ENCODE measurements at places on chromosomes 6 and 20.
A peak's percentile ranks its signal among the peaks of the same experiment; 100 is the strongest.

DNA sequence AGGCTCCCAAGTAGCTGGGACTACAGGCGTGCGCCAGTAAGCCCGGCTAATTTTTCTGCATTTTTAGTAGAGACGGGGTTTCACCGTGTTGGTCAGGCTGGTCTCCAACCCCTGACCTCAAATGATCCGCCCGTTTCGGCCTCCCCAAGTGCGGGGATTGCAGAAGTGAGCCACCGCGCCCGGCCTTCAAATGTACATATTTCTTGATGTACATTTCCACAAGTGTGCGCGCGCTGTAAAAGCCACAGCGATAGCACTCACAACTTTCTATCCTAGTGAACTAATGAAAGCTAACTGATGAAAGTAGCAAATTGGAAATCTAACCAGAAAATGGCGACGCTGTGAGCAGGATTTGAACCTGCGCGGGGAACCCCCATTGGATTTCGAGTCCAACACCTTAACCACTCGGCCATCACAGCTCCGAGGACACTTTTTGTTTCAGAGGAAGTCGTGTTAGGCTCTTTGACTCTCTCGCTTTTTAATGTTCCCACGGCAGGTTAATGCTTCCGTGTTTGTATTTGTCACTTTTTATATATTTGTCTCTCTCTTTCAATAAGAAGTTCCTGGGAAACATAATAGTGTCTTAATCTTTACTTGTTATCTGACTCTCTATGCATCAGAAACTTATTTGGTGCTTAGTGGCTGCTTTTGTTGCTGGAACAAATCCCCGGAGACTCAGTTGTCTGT is 199.4 kb upstream of the ZNF184 start:
- no peak for DNase-seq

DNA sequence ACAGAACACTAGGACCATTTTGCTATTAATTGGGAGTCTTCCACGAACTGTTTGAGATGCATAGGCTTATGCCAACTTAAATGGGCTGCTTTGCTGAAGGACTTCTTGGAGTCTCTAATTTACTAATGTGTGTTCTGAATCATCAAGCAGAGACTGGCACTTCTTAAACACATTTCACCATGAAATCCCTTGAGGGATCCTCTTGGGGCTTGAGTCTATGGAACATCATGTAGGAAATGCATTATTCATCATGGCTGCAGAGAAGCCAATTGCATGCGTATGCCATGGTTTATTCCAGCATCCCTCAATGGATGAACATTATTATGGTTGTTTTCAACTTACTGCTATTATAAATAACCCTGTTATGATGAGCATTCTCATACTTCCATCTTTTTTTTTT is 73.4 kb downstream of the FGD2 start:
- no peak for DNase-seq

DNA sequence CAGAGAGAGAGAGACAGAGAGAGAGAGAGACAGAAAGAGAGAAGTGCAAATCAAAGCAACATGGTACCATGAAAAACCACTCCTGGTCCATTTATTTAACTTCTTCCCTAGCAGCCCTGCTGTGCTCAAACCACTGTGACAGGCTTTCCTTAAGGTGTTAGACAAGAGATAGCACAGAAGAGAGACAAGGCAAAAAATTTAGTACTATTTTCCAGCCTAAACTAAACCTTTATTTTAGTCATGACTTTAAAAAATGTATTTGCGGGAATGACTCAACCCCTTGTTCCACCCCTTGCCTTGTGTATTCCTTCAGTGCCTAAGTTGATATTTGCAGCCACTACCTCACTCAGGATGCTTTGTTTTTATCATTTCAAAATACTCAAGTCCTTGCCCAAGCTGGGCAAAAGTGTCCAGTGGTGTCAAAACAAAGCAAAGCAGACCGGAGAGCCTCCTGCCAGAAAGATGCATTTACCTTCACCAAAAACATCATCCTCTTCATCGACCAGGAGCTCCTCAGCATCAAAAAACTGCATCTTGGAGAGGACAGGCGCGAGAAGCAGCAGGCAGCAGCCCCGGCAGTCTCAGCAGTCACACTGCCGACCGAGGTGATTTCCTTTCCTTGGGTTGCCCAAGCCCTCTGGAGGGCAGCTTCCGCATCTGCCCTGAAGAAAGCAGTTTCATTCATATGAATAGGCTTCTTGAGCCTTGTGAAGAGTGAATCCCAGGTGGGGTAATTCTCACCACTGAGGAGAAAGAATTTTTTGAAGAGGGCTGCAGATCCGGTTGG is at the start of gene RIPOR2:
TSS of gene RIPOR2 (minus strand) at position 595 of the 787 bp plus-strand sequence. CDS start at position 533, 62 bp downstream.
- peak; percentile 39 for DNase-seq

GRCh38 chr6:125811259-125811658 is 20.5 kb downstream of the NCOA7 start:
- DNase-seq, result no peak

GRCh38 chr6:34018026-34018425 is 127.9 kb downstream of the GRM4 start:
- DNase-seq, result no peak

DNA sequence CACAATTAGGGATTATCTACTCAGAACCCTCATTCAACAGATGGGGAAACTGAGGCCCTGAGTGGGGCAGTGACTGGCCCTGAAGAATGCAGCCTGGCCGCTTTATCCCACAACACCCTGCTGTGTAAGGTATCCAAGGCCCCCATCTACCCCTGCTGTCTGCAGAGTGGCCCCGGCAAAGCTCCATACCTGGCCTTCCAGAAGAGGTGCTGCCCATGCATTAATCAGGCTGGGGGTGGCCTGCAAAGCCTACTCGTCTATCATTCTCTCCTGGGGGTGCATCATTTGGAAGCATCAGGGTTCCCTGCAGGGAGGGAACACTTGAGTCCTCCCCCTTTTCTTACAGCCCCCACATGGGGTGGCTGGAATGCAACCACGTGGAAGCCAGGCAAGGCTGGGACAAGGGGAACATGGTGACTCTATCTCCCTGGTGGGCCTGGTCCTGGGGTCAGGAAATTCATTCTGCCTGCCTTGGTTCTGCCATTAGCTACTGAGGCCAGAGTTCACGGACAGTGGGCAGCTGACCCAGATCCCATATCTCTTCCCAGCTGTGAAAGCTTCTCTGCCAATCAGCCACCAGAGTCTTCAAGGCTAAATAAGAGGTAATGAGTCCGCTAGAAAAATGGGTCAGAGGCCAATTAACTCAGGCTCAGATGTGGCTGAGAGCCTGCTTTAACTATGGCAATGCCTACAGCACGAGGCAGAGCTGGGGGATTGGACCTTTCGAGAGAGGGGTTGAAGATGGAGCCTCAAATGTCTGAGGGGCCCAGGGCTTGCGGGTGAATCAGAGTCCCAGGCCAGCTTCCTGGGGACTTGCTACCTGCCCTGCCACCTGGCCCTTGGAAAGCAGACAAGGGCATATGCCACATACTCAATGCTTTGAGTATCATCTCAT is 72.3 kb upstream of the TOX2 start:
- DNase-seq, result no peak

DNA sequence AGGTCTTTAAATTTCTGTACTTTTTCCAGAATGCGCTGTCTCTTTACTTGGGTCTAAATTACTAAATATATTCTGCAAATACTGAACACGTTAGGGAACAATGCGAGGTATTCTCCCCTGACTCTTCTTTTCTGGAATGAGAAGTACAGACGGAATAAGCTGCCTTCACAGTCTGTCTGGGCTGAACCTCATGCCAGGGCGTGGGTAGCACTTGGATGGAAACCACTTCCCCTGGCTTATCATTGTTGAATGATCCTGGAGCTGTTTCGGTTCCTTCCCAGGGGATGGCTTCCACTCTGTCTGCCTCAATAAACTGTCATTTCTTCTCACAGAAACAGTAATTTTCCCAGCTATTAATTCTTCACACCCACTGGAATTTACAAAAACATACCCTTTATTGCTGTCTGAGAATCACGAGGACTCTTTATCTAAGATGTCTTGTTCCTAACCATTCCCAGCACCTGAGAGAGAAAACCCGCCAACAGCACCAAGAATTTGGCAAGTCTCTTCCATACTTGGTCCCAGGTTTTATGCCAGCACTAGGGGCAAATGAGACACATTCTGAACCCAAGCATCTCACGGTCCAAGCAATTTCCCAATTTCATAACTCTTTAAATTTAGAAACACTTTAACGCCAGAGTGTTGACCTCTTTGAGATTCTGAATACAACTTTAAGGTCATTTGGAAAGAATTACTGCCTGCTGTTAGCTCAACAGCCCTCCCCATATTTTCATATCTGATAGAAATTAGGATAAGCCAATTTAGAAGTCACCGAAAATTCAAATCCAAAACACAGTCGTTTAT is 43.2 kb upstream of the ADGRF5 start:
- no peak for DNase-seq

DNA sequence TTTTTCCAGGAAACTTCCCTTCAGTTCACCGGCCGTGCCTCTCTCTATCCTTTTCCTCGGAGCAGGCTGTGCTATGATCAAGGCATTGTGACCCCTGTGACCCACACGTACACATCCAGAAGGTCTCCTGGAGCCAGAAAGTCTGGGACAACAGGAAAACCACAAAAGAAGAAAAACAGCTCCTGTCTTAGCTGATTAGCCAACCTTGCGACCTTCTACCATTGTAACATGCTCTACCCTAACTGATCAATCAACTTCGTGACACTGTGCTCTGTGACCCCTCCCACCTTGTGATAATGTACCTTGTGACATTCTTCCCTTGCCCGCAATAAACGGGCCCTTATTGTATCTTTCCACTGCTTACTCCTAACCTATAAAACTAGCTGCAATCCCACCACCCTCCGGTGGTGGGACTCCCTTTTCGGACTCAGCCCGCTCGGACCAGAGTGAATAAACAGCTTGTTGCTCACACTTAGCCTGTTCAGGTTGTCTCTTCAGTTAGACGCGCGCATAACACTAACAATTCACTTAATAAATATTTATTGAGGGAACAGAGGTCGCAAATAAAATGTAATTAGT is 24.2 kb downstream of the ZNF311 start:
- no peak for DNase-seq

- no peak for DNase-seq
Observed at GRCh38 chr6:159713984-159714383, 13.3 kb upstream of the WTAP start.

- DNase-seq, result no peak
Observed at GRCh38 chr6:15305496-15305895, 59.6 kb downstream of the JARID2 start.

- DNase-seq, result no peak
Observed at GRCh38 chr6:168103050-168103830, 24.2 kb upstream of the FRMD1 start.

DNA sequence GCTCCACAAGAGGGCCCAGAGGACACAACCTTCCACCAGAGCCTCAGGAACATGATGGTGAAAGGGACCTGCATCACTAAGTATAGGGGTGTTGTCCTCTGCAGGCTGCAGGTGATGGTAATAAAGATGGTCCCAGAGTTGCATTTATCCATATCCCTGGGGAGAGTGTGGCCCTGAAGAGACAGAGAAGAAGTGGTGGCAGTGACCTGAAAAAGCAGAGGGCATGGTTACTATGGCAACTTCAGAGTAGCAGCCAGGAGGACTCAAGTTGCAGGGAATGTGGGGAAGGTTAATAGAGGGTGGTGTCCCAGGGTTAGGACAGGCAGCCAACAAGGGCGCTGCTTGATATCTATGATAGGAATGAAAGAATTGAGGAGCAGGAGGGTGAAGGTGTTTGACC is 57.1 kb downstream of the HLA-A start:
- DNase-seq, result no peak

GRCh38 chr20:38724626-38725147 is 401 bp downstream of the SLC32A1 start:
- DNase-seq, result no peak

- DNase-seq, result no peak
Observed at GRCh38 chr6:151225919-151226318, 13.8 kb upstream of the AKAP12 start.

DNA sequence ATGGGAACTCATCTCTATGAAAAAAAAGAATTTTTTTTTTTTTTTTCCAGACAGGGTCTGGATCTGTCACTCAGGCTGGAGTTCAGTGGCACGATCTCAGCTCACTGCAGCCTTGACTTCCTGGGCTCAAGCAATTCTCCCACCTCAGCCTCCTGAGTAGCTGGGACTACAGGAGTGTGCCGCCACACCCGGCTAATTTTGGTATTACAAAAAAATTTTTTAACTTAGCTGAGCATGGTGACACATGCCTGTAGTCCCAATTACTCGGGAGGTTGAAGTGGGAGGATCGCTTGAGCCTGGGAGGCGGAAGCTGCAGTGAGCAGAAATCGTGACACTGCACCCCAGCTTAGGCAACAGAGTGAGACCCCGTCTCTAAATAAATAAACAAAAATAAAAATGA is 7.5 kb downstream of the DEF6 start:
- no peak for DNase-seq

- no peak for DNase-seq
Observed at GRCh38 chr20:46539113-46539512, 11.3 kb downstream of the OCSTAMP start.

- no peak for DNase-seq
Observed at GRCh38 chr6:100952006-100952405, 70.9 kb upstream of the ASCC3 start.

DNA sequence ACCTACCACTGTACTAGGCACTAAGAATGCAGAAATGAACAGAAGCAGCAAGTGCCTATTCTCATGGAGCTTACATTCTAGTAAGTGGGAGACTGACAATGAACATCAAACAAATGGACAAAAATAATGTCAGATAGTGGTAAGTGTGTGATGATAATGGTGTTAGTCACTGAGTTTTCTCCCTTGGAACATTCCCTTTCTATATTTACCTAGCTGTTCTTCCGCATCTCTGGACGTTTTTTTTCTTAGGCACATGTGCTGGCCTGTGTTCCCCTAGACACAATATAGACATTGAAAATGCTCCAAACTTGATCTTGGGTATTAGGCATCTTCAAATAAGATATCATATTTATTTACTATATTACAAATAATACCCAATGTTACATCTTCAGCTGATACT is 218.1 kb upstream of the GJE1 start:
- DNase-seq, result no peak

GRCh38 chr20:22452442-22453011 is 131.8 kb downstream of the FOXA2 start:
- DNase-seq, result no peak

DNA sequence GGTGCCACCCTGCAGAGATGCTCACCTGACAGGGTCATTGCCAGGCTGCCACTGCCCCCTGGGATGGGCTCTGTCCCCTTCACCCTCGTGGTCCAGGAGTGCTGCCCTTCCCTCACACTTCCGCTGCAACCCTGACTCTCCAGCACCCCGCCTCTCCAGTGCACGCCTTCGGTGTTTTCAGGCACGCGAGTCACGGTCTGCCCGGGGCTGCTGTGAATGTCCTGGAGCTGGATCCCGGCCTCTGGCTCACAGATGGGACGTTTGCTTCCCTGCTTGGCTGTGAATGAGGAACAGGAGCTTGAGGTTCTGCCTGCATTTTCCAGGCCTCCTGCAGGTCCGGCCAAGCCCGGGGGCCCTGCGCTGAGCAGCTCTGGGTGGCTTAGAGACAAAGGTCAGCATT is 343.4 kb downstream of the SMOC2 start:
- no peak for DNase-seq

All from stimulated activated CD8-positive, alpha-beta memory T cell treated with anti-CD3 and anti-CD28 coated beads, Interleukin-15, amount 100 ng/mL, for 4 hours (primary cell).